ENCODE measurements at places on chromosomes 5 and 9.
A peak's percentile ranks its signal among the peaks of the same experiment; 100 is the strongest.

DNA sequence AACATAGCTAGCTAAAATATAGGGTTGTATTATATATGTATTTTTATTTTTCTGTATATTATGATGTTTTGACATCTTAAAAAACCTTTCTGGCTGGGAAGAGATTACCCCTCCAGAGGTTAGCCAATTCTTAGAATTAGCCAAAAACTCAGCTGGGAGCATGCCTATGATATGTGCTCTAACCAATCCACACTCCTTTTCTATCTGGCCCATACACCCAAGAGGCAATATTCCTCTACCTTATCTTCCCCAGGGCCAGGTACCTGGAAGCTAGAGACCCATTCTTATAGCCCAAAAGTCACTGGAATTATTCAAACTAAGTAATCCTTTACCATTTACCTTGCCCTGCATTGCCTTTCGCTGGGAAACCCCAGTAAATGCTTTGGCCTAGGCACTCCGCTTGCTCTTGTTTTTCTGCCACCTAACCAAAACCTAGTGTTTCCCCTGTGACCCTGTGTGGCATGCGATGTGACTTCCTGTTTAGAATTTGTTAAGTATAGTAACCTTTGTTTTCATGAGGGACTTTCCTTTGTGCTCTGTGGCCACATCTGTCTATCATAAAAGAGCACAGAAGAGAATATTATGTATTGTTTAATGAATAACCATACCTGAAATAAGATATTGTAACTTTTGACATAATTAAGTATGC, 37.4 kb downstream of the CSNK1G3 start:
- DNase-seq, result peak; percentile 48

DNA sequence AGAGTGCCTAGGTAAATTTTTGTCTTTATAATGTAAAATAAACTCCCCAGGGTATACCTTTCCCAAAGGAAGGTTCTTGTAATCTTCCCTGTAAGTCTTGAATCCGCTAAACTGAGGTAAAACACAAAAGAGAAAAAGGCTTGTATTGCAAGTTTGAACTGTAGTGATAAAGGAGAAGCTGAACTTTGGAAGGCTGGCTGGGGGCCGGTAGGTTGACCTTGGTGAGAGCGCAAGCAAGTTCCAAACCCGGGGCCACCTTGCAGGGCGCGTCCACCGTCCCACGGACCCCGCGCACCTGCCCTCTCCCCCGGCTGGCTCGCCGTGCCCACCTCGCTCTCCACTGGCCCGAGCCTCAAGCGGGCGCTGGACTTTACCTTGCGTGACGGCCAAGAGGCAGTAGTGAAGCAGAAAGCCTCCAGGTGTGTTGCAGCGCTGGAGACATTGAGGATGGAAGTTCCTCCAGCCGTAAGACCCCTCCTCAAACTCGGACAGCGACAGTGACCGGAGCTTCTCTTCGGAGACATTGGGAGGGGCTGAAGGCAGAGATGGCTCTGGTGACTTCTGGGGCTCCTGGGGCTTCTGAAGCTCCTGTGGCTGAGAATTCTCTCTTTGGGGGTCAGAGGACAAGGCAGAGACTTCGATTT, 428 bp downstream of the SLCO4C1 start:
- DNase-seq, result no peak

GRCh38 chr9:33264473-33265177, at the start of the genes BAG1 and CHMP5:
Gene BAG1, minus strand, starts transcription at chr9:33264708.
Gene CHMP5, plus strand, starts transcription at chr9:33265049. Its CDS starts 30 bp downstream, at chr9:33265079.
- DNase-seq, result peak; percentile 98

DNA sequence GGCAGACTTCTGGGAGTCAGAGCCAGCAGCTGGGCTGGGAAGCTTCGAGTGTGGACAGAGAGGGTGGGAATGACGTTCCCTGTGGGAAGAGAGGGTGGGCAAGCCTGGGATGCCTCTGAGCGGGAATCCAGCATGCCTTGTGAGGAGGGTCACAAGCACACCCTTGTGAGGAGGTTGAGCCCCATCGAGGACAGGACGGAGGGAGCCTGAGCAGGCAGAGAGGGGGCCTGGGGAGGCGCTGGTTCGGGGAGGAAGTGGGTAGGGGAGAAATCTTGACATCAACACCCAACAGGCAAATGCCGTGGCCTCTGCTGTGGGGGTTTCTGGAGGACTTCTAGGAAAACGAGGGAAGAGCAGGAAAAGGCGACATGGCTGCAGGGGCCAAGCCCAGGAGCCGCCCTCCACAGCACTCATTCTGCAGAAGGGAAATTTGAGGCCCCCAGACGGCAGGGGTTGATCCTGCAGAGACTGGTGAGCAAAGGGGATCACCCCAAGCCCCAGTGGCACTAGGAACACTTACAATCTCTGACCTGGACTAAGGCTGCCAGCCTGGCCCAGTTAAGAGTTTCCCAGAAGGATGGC, 1.1 kb upstream of the IL13 start:
- DNase-seq, result no peak

- DNase-seq, result no peak
Observed at GRCh38 chr9:98755006-98755618, 41.2 kb downstream of the ANKS6 start.

- no peak for DNase-seq
Observed at GRCh38 chr9:108086624-108087023, 597.1 kb upstream of the KLF4 start.

DNA sequence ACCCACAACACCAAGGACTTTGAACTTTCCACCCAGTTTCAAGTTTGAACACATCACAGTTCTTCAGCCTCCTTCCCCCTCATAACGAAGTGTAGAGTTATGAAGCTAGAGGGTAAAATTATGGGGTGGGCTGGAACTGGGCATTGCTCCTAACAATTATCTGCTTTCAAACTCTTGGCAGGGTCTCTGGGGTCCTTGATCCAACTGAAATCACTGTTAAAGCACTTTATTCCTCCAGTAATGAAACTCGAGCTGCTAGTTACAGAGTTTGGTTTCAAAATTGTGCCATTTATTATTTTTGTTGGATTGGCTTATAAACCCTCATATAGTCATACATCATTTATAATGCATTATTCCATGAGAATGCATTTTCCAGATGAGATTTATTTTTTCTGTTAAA, 158.5 kb downstream of the RGS3 start:
- no peak for DNase-seq

- DNase-seq, result no peak
Observed at GRCh38 chr9:83330207-83331196, 207.7 kb downstream of the FRMD3 start.

- DNase-seq, result no peak
Observed at GRCh38 chr9:92349771-92350739, 24.3 kb downstream of the CENPP start.

DNA sequence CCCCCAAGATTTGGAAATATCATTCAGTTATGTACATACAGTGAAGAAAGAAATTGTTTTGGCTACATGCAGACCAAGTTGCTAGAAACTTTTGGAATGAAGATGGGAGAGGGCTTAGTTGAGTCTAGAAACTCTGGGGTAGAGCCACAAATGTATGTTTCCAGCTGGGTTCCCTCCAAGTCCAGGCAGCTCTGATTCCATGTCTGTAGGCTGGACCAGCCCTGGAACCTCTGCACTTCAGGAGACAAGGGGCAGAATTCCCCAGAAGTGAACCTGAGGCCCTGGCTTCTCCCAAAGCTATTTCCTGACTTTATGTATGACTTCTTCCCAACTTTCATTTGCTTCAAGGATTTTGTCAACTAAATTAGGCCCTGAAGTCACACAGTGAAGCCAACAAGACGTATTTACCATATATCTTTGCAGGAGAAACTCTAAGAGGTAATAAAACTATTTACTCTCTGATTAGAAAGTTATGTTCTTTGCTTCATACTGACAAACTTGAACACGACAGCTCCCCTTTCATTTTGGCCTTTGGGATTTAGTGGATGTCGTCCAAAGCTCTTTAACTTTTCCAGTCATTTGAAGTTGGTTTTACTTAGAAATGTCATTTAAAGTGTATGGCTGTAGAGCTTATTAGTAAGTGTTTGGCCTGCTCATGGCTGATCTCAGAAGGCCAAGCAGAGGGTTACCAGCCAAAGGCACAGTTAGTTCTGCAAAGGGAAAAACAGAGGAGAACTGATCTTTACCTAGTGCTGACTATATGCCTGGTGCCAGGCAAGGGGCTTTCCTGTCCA, 152.0 kb upstream of the SLC28A3 start:
- DNase-seq, result no peak

- DNase-seq, result no peak
Observed at GRCh38 chr9:129693741-129694140, 28.3 kb downstream of the PRRX2 start.

DNA sequence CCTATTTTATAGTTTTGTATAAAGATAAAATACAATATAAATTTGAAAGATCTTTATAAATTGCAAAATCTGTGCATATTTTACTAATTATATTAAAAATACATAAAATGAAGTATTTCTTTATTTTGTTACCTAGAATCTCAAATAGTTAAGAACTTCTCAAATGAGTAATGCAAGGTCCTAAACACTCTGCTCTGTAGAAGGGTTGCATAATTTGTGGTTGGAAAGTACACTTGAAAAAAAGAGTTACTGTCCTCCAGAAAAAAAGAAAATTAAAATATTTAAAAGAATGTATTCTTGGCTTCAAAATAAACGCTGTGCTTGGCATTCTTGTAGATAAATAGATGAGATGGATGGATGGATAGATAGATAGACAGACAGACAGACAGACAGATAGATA, 428.8 kb upstream of the CDH6 start:
- DNase-seq, result no peak

DNA sequence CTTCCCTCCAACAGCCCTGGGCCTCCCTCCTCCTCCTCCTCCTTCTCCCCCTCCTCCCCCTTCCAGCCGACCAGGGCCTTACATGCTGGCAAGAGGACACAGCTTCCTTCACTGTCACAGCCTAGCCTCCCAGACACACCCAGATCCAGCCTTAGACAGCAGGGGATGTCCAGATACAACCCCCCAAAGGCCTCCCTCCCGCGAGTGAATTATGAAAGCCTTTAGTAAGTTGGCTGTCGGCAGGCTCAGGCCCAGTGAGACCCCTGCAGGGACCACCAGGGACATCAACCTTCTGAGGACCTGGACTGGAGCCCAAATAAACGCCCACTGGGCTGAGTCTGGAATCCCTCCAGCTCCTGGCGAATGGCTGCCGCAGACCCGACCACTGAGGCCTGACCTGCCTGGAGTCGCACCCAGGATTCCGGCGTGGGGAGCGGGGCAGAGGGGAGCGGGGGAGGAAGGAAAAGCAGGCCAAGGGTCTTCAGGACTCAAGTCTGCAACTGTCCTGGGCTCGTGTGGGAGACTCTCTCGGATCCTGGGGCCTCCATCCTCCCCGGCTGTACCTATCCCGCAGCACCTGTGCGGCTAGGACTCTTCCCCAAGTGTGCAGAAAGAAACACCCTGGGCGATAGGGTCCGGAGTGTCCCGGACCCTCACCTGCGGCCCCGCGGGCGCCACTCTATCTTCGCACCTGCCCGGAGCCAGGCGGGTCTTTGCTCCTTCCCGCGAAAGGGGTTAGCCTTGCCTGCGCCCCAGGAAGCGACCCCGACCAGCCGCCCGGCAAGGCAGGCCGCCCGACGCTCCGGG, 705 bp downstream of the SEPTIN8 start:
- no peak for DNase-seq

GRCh38 chr5:72441862-72442540, 65.2 kb downstream of the ZNF366 start:
- no peak for DNase-seq

DNA sequence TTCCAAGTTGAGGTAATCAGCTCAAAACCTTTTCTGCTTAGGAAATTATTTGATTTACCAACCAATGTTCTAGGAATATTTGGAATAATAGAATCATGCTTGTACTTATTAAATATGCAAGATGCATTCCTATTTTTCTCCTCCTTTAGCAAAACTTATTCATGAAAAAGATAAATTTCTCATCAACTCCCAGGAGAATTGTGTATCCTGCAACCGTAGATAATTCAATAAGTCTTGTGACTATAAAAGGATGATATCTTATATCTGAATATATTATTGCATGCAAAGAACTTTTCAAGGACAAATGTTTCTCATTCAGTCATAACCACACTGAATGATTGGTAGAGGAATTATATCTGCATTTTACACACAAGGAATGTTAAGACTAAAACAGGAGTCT, 84.9 kb upstream of the CCNG1 start:
- DNase-seq, result no peak

DNA sequence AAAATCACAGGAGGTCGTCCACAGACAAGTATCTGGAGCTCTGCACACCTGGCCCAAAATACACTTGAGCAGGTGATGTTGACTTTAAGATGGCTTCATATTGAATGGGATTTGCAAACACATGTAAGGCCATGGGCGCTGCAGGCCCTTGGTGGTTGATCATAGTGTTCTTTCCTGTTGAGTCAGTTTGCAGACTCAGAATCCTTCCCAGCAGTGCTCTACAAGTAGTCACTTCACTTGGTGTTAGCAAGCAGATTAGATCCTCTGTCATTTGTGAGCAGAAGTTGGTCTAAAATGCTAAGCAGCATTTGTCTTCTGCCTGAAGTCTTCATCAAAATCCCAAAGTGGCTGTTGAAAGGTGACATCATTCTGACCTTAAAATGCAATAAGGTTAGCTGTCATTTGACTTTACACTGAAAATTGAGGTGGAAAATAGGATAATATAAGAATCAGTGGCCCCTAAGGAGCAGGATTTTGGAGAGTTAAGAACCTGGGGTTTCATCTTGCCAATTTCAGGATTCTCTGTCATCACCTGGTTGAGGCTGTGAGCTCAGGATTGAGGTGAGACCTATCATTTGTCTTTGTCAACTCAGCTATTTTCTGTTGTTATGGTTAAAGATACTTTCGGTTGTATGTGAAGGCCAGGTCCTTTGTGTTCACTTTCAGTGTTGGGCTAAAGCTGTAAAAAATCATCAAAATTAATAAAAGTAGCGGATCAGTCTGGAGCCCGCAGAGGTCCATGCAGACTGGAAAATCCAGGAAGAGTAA, 114.5 kb downstream of the LRRC70 start:
- no peak for DNase-seq

- DNase-seq, result no peak
Observed at GRCh38 chr5:125578551-125578950, 832.1 kb upstream of the ZNF608 start.

- DNase-seq, result no peak
Observed at GRCh38 chr9:131274674-131275331, 1.5 kb downstream of the FAM78A start.

DNA sequence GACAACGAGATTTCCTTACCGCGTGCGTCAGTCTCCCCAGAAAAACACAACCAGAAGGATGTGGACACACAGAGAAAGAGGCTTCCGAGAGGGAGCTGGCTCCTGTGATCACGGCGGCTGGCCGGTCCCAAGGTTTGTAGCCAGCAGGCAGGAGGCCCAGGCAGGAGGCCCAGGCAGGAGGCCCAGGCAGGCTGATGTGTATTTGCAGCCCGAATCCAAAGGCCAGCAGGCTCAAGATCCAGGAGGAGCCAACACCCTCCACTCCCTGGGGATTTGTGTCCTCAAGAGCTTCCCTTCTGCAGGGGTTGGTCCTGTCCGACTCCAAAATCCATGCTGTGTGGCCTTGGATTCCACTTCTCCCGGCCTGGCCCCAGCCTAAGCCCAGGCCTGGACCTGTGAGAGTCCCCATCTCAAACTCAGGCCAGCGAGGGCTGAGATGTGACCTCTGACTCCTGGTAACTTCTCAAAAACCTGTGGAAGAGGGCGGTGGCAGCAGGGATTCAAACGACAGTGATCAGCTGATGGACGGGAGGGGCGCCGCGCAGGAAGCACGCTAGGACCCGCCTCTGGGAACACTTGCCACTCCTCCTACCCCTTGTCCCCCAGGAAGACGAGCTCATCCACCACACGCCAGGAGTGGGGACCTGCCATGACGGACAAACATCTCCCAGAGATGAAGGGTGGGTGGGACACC, 75.0 kb upstream of the PPP1R26 start:
- DNase-seq, result no peak

GRCh38 chr5:113090336-113091106, 113.9 kb downstream of the DCP2 start:
- DNase-seq, result no peak
